ENCODE measurements at places on chromosomes 5 and 9.

- no peak for DNase-seq
Observed at GRCh38 chr9:99057665-99058625, 47.0 kb upstream of the TGFBR1 start.

DNA sequence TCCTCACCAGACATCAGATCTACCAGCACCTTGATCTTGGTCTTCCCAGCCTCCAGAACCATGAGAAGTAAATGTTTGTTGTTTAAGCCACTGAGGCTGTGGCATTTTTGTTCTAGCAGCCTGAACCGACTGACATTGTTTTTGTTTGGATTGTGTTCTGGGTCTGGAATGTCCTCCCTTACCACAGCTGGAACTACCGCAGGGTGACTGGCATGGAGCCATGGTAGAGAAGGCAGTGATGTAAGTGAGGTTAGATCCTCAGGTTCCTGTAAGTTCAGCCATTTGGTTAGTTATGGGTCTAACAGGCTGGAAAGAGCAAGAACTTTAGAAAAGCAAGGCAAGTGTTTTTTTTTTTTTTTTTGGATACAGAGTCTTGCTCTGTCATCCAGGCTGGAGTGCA lies 209.3 kb downstream of the DAB2IP start:
- DNase-seq, result no peak

DNA sequence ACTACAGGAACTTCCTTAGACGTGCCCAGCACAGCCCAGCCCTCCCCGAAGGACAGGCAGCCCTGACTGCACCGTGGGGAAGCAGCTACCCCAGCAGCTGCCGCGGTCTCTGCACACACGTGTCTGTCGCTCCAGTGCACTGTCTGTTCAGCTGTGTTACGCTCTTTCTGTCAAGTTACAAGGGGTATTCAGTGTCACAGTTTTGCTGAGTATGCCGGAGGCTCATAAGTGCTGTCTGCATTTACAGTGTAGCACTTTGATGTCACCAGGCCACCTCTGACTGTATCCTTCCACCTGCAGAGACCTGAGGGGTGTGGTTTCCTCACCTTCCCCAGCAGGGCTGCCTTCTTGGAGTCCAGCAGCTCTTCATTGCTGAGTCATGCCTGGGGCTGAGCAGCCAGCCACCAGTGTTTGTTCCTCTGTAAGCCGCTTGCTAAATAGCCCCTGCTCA lies 126.8 kb downstream of the EHMT1 start:
- DNase-seq, result no peak

DNA sequence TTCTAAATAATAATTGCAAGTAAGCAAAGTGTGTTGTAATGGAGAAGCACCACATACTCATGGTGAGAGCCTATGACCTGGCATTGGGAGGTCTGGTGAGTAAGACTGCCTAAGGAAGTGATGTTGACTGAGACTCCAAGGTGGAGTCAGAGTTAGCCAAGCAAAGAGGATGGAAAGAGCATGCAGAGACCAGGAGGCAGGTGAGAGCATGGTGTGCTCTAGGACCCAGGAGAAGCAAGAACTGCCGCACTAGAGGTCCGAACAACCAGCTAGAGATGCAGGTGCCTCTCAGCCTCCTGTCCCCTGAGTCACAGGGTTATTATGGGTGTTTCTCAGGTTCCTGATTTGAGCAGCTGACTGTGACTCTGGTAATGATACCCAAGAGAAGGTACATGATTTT lies 27.3 kb downstream of the ANP32B start:
- no peak for DNase-seq

- DNase-seq, result no peak
Observed at GRCh38 chr5:160119905-160120266, 636 bp upstream of the PWWP2A start.
